ENCODE measurements at places on chromosomes 7 and 10.
A peak's percentile ranks its signal among the peaks of the same experiment; 100 is the strongest.

DNA sequence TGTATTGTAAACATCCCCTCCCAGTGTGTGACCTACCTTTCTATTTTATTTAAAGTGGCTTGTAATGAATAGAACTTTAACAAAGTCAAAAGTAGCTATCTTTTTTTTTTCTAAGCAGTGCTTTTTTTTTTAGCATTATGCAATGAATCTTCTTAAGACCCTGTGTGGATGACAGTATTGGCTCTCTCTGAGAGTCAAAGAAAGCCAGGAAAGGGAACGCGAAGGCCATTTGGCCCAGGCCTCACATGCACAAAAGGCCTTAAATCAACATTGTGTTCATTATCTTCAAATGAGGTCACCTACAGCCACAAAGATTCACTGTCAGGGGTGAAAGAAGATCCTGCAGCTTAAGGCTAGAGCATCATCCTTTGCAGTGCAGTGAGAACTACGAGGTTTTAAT lies 721.5 kb downstream of the GRID1 start:
- no peak for DNase-seq

DNA sequence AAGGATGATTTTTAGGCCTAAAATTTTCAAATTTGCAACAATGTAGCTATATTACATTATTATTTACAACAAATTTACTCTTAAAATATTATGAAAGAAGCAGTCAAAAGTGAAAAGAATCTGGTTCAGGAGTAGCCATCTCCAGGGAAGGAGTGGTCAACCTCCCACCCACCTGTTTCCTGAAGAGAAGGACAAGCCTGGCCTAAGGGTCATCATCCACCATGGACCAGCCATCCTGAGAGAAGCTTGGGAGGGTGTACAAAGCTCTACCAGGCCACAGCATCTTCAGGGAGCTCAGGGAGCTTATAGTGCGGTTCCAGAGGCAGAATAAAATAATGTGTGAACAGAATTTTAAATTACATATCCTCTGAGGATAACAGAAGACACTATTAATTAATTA lies 38.1 kb downstream of the COL1A2 start:
- DNase-seq: no peak

- DNase-seq: no peak
These were observed 53.8 kb upstream of the BAMBI start for GRCh38 chr10:28623483-28623882.

DNA sequence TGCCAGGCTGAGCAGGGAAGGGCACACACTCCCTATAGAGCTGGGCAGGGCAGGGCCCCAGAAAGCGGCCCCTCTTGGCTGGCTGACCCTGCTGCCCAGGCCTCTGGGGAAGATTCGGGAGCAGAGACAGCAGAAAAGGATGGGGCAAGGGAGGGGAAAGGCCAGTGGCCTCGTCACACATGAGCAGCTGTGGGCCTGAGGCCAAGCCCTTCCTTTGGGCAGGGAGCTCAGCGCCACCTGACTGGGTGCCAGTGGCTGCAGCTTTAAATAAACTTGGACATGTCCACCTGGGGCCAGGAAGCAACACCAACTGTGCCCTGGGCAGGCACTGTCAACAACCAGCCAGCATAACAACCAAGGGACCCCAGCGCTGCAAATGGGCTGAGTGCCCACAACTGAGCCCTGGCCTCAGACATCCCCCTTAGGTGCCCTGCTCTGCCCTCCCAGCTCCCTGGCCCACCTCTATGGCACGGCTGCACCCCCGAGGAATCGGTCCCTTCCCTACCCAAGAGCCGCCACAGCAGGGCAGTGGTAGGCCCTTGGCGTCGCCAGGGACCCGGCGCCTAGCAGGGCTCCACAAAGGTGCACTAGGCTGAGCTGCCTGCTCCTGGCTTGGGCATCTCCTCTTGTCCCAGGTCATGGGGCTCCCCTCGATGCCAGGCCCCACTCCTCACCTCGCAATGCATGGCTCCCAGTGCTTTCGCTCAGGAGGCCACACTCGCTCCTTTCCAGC lies 2.6 kb downstream of the CAMK2B start:
- no peak for DNase-seq

DNA sequence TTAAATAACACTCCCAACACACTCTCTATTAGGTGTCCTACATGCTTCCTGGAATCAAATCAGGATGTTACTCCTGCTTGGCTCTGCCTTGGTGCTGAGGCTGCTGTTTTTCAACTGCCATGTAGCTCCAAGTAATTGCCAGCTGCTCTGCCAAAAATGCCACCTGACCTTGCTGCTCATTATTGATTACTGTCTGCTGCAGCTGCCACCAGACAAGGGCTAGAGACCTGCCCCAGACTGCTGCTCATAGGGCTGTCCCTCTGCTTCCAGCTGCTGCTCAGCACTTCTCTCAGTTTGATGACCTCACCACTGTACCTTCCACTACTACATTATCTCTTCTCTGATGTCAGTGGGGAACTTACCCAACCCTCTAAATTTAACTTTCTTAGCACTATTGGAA lies 102.5 kb downstream of the PCLO start:
- DNase-seq: no peak

DNA sequence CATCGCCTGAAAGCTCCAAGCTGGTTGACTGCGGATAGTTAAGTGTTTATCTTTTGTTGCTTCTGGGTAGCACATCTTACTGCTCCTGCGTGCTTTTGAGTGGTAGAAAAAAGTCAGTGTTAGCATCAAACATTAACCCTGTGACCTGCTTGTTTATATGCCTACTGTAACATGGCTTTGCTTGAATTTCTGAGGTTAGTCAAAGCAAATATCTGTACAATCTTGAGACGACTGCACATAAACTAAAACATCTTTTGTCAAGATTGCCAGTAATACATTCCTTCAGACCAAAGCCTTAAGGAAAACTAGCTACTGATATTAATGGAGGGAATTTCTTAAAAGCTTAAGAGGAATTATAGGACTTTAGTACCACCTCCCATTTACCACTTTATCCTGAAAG lies 163.7 kb downstream of the BAMBI start:
- no peak for DNase-seq

- DNase-seq: peak; percentile 72
These were observed 28.0 kb upstream of the SLC39A12 start for GRCh38 chr10:17923728-17924127.

DNA sequence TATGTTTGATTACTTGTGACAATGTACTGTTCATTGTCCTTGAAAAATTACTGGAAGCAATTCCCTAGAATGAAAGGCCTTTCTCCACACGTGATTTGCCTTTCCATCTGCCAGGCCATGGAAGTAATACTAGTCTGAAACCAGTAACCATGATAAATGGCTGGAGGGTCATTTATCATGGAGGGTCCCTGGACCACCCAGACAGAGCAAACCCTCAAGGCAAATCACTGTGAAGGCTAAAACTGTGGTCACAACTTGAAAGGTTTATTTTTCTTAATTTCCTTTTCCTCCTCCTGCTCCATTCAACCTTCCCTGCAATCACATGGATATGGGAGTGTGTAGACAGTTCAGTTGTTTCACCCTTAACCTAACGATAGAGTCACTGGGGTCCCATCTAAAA lies 16.4 kb downstream of the BRAF start:
- DNase-seq: no peak

DNA sequence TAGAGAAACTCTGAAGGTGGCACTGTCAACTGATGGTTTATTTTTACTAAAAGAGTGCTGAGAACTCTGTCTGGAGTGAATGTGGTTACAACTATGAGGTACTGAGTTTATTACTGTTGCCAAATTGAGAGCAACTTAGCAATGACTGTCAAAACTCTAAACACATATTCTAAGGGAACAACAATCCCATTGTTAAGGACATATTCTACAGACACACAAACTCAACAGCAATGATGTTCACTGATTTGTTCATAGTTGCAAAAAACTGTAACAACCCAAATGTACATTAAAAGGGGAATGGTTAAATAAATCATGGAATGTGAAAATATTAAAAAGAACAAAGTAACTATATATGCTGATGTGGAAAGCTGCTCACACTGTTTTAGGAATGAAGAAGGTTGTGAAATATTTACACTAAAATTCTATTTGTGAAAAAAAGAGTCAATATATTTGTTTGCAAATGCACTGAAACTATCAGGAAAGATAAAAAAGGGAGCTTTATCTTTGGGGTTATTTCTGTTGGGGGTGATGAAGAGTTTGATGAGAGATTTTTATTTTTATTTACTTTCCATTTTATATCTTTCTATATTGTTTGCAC lies 12.9 kb downstream of the PON2 start:
- DNase-seq: no peak

- DNase-seq: no peak
These were observed 34.9 kb downstream of the CALML3 start for GRCh38 chr10:5559642-5560141.

- DNase-seq: no peak
These were observed 118.3 kb upstream of the KMT2E start for GRCh38 chr7:104895522-104896236.

- no peak for DNase-seq
These were observed 8.9 kb downstream of the GLI3 start for GRCh38 chr7:42227936-42228591.

DNA sequence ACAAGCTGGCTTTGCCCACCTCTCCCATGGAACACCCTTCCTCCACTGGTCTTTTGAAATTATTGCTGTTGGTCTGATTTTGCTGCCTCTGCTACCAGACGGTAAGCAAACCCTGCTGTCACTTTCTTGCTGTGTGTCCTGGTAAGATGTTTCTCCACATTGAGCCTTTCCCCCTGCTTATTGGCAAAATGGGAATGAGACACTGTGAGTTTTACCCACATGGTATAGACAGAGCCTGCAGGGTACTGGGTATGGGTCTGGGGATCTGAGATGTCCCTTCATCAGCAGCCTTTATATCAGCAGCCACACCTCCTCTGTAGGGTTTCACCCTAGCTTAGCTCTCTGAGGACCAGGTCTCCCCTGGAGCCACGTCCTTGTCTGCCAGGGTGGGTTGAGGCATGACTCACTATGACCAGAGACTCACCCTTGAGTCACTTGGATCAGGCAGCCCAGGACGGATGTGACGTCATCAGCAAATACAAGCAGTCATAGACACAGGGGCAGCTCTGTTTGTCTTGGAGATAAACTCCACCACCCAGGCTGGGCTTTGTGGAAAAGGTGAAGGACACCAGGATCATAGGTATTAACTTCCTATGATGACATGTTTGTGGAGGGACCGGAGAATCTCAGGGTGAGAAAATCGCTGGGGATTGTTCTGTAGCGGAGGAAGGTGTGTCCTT lies 17.9 kb upstream of the BAIAP2L1 start:
- peak; percentile 97 for DNase-seq

GRCh38 chr10:102669206-102670064 lies 25.2 kb downstream of the TRIM8 start:
- DNase-seq: no peak

GRCh38 chr10:4270116-4270515 lies 485.1 kb upstream of the KLF6 start:
- DNase-seq: no peak

DNA sequence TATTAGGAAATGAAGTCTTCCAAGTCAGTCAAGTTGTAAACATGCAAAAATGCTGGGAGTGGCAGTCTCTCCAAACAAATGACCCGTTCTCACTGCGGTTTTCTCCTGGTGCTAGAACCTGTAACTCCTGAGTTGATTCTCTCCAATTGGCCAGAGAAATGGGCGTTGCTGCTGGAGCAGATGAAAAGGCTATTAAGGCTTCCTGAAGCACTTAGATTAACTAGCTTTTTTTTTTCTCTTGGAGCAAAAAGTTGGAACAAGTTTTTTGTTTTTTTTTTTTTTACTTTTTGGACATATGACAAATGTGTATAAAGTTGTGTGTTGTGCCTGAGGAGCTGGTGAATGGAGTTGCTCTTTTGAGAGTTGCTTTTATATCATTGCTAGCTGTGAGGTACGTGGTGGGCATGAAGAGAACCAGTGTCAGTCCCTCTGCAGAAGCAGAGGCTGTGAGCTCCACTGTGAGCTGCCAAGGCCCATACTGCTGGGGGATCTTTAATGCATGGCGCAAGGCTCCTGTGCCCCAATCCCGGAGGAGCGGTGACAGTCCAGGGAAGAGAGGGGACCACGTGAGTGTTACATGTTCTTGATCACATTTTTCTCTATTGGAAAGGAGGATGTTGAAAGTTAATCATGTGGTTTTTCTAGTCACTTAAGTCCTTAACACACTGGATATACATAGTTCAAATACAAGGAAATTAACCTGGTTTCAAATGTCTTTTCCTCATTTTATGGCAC lies 393.6 kb upstream of the GALNT17 start:
- no peak for DNase-seq

DNA sequence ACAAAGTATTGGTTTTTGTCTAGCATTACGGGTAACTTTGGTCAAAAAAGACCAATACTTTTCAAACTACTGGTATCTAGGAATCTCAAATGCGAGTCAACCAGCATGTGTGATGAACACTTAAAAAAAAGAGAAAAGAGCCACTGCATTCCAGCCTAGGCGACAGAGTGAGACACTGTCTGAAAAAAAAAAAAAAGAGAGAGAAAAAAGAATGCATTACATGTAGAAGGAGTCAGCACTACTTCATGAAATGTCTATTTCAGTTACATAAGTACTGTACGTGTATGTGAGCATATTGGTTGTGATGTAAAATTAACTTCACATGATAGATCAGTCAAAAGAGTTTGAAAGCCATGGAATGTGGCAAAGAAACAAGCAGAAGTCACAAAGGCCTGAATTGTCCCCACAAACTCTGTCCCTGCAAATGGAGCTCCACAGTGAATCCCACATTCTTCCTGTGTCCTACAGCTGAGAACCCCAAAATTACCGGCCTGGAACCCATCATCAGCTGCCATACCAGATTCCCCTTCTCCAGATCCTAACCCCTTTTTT lies 1.6 kb downstream of the DENND11 start:
- no peak for DNase-seq

DNA sequence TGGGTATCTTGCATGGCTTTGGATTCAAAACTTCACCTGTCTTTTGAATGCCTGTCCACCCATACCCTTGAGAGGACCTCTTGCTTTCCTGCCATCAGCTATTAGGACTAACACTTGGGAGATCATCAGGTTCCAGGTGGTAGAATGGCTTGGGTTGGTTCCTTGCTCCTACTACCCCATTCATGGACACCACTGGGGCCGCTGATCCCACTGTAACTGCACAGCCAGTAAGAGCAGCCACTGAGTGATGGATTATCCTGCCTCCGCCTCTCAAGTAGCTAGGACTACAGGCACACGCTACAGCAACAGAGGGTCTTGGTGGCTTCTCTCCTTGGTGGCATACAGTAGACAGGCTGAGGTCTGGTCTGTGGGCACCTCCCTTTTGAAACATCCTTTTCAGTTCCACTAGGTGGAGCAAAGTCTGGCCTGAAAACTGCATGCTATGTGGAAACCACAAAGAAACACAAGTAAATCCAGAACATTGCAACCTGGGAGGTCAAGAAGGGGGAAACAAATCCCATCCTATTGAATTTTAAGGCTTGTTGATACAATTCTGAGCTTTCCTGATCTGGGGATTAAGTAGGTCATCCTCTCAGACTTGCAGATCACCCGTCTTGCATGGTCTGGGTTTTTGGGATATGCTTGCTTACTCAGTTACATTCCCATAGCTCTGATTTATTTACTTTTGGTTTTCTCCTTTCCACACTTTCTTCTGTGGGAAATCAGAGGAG lies 9.4 kb downstream of the WBP1L start:
- DNase-seq: no peak

- no peak for DNase-seq
These were observed 50.6 kb downstream of the ZNF438 start for GRCh38 chr10:30980951-30981616.
